ENCODE measurements at places on chromosomes 4 and X. TPM values are rescaled to one million over a fixed set of nuclear protein-coding genes. Genes with fewer than 3 reads are reported as not detected.

- no peak for DNase-seq
Measured at GRCh38 chrX:68416592-68416991, 16.7 kb downstream of the OPHN1 start.

DNA sequence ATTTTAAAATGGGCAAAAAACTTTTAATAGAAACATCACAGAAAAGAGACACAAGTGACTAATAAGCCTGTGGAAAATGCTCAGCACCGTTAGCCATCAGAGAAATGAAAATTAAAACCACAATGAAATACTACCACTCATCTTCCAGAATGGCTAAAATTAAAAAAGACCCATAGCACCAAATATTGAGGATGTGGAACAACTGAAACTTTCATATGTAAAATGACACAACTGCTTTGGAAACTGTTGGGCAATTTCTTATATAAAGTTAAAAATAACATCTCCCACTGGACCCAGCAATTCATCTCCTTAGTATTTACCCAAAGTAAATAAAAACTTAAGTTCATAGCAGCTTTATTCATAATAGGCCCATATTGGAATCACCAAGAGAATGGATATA, 94.2 kb downstream of the TENM3 start:
- DNase-seq, result no peak

- DNase-seq, result no peak
Measured at GRCh38 chr4:37475776-37476175, 210.4 kb downstream of the RELL1 start.

- no peak for DNase-seq
Measured at GRCh38 chr4:173506597-173507211, 23.3 kb downstream of the HAND2 start.

DNA sequence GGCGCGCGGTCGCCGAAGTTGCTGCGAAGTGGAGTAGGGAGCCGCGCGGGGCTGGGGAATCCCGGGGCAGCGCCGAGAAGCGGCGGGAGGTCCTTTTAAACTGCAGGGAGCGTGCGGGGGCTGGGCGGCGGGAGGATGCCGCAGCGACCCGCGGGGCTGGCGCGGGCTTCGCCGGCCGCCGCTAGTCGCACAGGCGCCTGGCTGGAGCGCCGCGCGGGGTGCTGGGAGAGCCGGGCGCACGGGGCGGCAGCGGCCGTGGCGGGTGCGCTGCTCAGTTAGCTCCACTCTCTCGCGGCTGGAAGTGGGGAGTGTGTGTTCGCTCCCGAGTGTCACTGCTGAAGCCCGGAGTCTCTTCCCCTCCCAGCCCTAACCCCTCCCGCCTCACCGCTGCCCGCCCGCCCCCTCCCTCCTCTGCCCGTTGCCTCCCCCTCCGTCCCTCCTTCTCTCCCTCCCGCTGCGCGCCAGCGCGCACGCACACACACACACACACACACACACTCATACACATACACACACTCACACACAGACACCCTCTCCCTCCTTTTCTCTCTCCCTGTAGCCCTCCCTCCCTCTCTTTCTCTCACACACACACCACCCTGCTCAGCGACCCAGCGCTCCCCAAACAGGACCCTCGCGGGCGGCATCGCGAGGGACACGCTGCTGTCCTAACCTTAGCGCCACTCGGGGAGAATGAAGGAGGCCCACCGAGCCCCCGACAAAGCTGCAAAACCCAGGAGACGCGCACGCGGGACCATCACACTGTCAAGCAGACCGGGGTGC, at the start of gene NDNF:
NDNF (minus strand) TSS at position 312 of the 780 bp plus-strand sequence. CDS start 26,698 bp downstream, outside the sequence.
- DNase-seq, result no peak

DNA sequence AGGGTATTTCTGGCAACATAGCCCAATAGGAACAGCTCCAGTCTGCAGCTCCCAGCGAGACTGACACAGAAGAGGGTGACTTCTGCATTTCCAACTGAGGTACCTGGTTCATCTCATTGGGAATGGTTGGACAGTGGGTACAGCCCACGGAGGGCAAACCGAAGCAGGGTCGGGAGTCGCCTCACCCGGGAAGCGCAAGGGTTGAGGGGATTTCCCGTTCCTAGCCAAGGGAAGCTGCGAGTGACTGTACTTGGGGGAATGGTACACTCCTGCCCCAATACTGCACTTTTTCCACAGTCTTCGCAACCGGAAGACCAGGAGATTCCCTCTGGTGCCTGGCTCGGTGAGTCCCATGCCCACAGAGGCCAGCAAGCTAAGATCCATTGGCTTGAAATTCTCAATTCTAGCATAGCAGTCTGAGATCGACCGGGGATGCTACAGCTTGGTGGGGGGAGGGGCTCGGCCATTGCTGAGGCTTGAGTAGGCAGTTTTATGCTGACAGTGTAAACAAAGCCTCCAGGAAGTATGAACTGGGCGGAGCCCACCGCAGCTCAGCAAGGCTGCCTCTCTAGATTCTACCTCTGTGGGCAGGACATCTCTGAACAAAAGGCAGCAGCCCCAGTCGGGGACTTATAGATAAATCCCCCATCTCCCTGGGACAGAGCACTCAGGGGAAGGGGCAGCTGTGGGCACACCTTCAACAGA, 14.0 kb upstream of the ADAD1 start:
- DNase-seq, result no peak

GRCh38 chrX:54045563-54046228, 1.4 kb upstream of the PHF8 start:
- DNase-seq, result no peak

Gene UBE2K
- polyA plus RNA-seq, result 79.3 TPM

Gene QRFPR
- polyA plus RNA-seq, result not detected

Gene MAGEA4
- not detected for polyA plus RNA-seq

Gene GEMIN8
- 19.7 TPM for polyA plus RNA-seq

Gene GC
- not detected for polyA plus RNA-seq

Gene MTTP
- polyA plus RNA-seq, result 0.02 TPM

Data from AG04450 (cell line).